ENCODE measurements at places on chromosomes 2 and 18. TPM values are rescaled to one million over a fixed set of nuclear protein-coding genes. Genes with fewer than 3 reads are reported as not detected.

The FZD7 gene
- 10.4 TPM for total RNA-seq

GRCh38 chr2:190533175-190533967 is 1.2 kb downstream of the NEMP2 start:
- no peak for DNase-seq

DNA sequence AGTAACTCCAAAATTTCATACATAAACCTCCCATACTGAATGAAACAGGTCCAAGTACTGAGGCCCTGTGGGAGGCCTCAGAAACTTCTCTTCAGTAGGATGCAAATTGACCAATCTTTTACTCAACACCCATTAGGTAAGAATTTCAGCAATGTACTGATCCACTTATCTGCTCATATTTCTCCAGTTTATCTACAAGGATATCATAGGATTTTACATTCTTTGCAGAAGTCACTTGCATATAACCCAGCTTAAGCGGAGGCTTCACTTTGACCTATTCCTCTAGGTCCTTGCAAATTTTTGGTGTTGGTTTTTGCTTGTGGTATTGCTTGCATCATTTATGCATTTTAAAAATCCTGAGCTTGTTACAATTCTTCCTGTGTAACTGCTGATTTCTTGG is 28.8 kb upstream of the SLC3A1 start:
- DNase-seq, result no peak

GRCh38 chr2:206647985-206648384 is 5.7 kb downstream of the FAM237A start:
- DNase-seq, result no peak

DNA sequence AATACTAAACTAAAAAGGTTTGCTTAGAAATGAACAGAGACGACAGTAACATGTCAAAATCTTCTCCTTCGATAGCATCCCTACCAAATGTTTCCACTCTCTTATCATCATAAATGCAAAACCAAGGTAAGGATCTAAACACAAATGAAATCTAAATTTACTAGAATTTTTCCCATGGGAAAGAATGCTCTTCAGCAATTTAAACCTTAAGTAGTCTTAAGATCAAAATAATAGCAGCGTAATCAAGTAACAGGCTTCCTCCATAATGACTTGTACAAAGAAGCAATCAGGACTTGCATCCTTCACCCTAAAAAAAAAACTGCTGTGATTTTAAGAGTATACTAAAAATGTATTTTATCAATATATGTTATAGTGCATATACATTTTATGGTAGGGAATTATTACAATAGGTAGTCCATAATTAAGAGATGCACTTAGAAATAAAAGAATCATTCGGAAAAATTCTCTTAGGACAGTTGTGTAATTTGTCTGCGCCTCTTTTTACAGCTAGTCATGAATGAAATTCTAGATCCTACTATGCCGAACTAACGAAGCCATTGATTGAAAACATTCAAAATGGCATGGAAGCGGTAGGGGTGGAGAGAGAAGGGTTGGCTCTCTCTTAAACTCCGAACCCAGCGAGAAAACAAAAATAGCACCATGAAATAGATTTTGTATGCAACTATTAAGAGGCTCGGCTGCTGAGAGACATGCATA is 1.3 kb downstream of the PGAP1 start:
- no peak for DNase-seq

DNA sequence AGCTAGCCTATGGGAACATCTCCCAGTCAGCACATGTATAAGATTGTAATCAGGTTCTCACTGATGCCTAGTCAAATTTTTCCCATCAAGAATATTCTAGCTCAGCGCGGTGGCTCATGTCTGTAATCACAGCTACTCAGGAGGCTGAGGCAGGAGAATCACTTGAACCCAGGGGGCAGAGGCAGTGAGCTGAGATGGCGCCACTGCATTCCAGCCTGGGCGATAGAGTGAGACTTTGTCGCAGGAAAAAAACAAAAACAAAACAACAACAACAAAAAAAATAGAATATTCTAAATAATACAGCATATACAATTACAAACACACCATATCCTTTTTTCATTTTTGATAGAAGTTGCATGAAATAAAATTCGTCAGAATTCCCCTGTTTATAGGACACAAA is 67.5 kb upstream of the MYCN start:
- DNase-seq, result no peak

DNA sequence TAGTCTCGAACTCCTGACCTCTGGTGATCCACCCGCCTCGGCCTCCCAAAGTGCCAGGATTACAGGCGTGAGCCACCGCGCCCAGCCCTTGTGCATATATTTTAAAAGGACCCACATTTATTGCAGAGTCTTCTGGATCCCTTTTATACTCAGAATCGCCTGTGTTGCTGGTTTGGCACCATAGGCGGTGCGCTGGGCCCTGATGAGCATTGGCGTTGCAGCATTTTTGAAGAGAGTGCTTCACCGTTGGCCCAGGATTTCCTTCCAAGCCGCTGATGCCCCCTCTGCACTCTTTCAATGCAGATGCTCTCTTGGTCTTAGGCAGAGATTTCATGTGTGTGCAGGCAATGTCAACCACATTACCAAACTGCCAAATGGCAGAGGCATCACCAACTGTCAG is 13.5 kb upstream of the TFCP2L1 start:
- no peak for DNase-seq

DNA sequence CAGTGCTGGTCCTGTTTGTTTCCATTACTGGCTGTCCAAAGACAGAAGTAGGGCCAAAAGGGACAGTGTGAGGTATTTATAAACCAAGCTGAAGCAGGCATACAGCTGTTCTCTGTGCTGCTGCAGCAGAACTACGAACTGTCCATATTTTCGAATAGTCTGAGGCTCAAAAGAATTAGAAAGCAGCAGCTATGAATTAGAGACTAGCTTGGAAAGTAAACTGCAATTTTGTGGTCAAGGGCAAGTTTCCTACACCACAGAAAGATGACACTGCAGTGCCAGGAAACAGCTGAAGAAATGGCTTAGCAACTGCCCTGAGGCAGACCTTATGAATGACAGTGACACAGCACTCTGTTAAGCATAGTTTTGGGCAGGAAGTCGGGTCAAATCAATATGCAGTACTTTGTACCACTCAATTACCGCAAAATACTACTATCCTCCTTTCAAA is 125.3 kb downstream of the TMEM131 start:
- peak; percentile 38 for DNase-seq

GRCh38 chr2:200929334-200930249 is 33.9 kb downstream of the ORC2 start:
- DNase-seq, result no peak

DNA sequence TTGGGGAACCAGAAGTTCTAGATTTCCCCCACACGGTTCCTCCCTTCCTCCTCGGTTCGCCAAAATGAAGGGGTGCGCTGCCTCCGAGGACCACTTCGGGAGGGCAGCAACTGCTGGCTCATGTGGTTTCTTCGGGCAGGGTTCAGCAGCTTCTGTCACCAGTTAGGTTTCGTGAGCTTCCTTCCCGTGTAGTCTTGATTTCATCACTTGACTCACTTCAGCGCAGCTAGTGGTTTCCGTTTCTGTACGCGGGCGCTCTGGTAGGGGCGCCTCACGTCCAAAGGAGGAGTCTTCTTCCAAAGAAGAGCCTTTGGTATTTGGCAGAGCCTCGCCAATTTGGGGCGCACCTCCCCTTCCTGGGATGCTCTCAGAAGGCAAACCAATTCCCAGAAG is 485 bp upstream of the GALNT3 start:
- DNase-seq, result peak; percentile 47

DNA sequence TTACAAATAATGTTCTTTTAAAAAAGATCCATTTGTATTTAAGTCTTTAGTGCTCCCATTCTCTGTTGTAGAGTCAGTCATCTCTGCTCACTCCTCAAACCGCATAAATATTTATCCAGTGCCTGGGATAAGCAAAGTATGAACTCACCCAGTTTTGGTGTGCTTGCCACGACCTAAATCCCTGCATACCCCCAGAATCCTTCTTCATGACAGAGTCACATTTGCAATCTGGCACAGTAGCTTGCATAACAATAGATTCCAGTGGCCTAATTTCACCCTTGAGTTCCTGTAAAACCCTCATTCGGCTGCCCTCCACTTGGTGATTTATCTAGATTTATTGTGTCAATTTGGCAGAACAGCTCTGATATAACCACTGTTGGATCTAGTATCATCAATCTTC is 92.9 kb downstream of the DTNA start:
- DNase-seq, result no peak
